Fibroblast of skin of left biceps (primary cell): ENCODE measurements at places on chromosomes 16 and 17.

GRCh38 chr16:22023505-22023904 is 15.6 kb downstream of the MOSMO start:
- DNase-seq = no peak

GRCh38 chr16:50190292-50190691 is 37.2 kb downstream of the TENT4B start:
- no peak for DNase-seq

GRCh38 chr16:35186045-35186759 is 1726.8 kb downstream of the TP53TG3F start:
- DNase-seq = no peak

DNA sequence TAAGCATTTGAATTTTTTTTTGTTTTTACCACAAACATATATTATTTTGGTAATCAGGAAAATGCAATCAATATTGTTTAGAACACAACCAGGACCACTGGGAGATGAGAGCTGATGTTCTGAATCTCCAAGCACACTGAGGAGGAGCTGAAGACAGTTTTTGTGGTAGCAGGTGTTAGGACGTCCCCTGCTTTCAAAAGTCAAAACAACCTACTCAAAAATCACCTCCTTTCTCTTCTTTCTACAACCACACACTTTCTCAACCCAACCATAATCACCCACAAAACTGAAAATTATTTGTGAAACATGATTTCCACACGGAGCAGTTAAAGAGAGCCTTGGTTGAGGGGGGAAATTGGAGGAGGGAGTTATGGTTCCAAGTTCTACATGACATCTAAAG is 26.7 kb upstream of the CFAP20 start:
- DNase-seq = no peak

GRCh38 chr17:39231591-39232551 is 6.1 kb upstream of the STAC2 start:
- no peak for DNase-seq

DNA sequence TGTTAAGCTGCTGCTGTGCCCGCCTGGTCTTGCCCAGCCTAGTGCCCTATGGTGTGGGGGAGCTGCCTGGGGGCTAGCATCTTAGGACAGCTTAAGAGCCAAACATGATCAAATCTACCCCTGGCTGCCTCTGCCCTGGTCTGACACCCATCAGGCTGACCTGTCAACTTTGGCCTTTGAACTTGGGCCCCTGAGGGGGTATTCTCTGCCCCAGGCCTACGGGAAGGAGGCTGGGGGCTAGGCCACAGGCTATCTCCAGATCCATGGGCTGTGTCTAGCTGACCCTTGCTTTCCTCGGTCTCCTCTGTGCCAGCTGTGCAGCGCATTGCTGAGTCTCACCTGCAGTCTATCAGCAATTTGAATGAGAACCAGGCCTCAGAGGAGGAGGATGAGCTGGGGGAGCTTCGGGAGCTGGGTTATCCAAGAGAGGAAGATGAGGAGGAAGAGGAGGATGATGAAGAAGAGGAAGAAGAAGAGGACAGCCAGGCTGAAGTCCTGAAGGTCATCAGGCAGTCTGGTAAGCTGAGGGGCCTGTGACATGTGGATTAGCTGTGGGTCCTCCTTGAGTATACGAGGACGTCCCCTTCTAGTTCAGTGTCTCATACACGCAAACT is 3.3 kb upstream of the STARD3 start:
- no peak for DNase-seq

- DNase-seq = no peak
Measured at GRCh38 chr17:44778656-44779210, 19.9 kb downstream of the ADAM11 start.

DNA sequence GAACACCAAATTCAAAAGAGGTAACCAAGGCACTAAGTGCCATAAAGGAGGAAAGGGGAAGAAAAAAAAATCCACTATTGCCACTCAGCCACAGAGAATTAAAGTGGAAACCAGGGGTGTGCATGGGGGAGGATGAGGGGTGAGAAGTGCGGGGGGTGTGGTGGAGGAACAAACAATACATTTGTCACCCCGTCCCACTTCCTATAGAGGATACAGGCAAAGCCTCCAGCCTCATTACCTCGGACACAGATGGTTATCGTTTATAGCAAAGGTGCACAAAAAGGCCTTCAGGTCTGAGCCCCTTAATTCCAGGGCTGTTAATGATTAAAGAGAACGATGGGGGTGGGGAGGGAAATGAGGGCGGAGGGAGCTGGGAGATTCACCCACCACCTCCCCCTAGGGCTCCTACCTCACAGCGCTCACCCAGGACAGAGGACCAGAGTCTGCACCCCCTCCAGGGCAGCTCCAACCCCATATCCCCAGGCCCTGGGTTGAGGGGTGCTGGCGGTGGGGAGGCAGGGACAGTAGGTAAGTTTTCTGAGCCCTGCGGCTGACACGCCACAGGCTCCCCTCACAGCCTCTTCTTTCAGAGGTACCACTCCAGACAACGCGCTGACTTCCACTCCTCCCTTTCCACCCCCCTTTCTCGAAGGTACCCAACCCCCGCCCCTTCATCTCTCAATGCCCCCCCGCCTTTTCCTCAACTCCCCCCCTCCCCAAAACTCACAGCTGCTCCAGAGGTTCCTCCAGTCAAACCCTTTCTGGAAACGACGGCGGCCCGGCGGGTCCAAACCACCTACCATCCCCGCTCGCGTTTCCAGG is 470 bp downstream of the DCUN1D3 start:
- DNase-seq = no peak

DNA sequence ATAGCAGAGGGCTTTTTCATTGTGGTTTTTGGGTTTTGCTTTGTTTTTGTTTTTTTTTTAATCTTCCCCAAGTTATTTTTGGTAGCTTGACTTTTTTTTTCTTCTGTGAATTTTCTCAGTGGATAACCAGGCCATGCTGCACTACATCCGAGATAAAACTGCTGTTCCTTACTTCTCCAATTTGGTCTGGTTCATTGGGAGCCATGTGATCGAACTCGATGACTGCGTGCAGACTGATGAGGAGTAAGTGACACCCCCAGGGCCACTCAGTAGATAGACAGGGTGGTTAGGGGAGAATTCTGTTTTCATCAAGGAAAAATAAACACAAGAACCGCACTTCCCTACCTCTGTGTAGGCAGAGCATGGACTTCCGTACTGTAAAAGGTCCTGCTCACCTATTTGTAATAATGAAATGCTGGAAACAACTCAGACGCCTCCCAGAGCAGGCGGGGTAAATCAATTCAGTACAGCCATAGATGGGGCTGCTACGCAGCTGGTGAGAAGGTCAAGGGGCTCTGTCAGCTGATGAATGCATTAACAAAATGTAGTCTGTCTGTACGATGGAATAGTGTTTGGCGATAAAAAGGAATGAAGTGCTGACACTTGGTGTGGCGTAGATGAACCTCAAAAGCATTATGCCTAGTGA is 28.6 kb downstream of the CLEC16A start:
- DNase-seq = no peak

- DNase-seq = peak; percentile 97
Measured at GRCh38 chr17:64635647-64636305, 26.3 kb downstream of the SMURF2 start.

DNA sequence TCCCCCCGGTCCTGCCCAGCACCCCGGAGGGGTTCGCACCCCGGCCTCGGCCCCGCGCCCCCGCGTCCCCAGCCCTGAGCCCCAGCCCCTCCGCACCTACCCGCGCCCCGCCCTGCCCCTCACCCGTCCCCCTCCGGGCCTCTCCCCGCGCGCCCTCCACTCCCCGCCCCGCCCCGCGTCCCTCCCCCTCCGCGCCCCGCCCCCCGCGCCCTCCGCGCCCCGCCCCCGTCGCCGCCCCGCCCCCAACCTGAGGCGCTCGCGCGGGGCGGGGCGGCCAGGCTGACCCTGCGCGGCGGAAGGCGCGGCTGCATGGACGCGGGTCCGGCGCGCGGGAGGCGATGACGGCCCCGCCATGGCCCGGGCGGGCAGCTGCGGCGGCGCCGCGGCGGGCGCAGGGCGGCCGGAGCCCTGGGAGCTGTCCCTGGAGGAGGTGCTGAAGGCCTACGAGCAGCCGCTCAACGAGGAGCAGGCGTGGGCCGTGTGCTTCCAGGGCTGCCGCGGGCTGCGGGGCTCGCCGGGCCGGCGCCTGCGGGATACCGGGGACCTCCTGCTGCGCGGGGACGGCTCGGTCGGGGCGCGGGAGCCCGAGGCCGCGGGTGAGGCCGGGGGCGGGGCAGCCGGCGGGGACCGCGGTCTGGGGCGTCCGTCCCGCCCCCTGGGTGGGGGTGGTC is at the start of gene SPIRE2:
Gene SPIRE2 (plus strand): TSS at position 277 of the 671 bp plus-strand sequence. CDS start 76 bp downstream, at position 353.
- peak; percentile 29 for DNase-seq

DNA sequence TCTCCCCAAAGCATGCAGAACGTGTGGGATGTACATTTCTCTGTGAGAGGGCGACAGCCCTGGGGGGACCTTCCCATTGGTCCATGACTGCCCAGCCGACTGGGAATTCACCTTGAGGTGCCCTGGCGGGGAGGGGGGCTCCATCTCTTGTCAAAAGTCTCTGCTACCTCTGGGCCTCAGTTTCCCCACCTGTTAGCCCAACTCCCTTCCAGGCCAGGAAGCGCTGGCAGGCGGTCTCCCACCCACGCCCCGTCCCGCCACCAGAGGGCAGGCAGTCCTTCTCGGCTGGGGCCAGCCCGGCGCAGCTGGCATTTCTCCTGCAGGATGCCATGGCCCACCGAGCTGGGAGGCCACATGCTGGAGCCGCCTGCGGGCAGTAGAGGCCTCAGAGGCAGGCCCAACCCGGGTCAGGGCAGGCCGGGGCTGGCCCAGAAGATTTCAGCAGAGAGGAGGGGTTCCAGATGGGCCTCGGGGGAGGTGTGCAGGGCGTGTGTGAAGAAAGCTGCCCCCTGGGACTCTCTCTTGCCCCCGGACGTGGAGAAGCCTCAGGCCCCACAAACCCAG is 16.6 kb downstream of the CD7 start:
- no peak for DNase-seq

- no peak for DNase-seq
Measured at GRCh38 chr17:17533901-17534441, 37.8 kb upstream of the RASD1 start.
